ENCODE measurements at places on chromosomes 2 and 18.

GRCh38 chr2:199446996-199447576 is 10.7 kb downstream of the SATB2 start:
- no peak for DNase-seq

DNA sequence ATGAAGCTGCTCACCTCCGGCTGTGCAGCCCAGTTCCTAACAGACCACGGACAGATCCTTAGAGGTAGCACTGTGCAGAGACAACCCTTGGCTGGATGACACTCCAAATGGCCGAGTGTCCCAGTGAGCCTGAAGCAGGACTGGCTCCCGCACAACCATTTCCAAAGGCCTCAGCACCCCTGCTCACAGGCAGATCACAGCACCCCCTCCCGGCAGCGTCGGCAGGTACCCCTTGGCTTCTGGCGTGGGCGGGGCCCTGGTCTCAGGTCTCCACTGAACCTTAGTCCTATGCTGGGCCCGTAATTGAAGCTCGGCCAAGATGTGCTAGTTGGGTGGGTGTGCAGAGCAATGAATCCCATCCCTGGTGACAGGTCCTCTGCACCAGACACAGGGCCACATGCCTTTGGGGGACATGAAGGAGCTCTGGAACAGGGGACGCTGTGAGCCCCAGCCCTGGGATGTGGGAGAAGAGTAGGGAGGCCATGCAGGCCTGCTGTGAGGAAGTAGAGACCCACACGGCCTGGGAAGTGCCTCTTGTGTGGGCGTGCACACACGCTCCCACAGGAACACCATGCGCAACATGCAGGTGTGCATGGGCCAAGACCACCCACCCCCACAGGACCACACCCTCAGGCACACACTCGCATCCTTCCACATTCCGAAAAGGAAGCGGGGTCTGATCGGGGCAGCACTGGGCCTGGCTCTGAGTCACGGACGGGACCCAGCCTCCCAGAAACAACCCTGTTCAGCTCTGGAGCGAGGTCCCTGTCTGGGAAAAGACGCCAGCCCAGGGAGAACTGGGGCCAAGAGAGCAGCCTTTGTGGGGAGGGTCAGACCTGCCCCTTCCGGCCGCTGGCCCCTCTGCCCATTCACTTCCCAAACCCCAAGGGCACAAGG is 2.8 kb downstream of the DUSP2 start:
- no peak for DNase-seq

- DNase-seq: no peak
Measured at GRCh38 chr18:75489493-75490190, 62.1 kb upstream of the SMIM21 start.

- no peak for DNase-seq
Measured at GRCh38 chr2:231392431-231393148, 2.9 kb upstream of the B3GNT7 start.

DNA sequence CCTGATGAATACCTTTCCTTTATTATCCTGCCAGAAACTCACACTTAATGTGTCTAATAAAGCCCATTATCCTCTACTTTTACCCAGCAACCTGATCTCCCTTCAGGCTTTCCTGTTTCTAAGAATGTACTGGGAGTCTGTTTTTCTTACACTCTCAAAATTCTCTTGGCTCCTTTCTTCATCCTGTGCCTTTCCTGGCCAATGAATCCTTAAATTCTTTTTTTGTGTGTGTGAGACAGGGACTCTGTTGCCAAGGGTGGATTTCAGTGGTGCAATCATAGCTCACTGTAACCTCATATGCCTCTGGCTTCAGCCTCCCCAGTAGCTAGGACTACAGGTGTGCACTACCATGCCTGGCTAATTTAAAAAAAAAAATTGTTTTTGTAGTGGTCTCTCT is 72.7 kb downstream of the MAP2 start:
- no peak for DNase-seq

DNA sequence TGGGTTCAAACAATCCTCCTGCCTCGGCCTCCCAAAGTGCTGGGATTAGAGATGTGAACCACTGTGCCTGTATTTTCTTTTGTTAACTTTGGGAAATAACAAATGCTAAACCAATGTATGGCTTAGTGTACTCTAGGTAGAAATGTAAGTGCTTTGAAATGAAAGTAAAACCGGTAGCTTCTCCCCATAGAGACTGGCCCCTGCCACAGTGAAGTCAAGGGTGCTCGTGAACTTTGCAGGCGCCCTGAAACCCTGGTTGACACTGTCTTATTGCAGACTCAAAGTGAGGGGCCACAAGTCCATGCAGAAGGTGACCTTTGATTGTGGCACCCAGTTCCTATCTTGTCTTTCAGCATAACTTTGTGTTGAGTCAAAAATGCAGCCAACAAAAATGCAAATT is 24.2 kb upstream of the MTCL1 start:
- peak; percentile 12 for DNase-seq

GRCh38 chr2:74979844-74980243 is 21.4 kb downstream of the POLE4 start:
- no peak for DNase-seq

- no peak for DNase-seq
Measured at GRCh38 chr2:23381084-23381483, 3.9 kb upstream of the KLHL29 start.

DNA sequence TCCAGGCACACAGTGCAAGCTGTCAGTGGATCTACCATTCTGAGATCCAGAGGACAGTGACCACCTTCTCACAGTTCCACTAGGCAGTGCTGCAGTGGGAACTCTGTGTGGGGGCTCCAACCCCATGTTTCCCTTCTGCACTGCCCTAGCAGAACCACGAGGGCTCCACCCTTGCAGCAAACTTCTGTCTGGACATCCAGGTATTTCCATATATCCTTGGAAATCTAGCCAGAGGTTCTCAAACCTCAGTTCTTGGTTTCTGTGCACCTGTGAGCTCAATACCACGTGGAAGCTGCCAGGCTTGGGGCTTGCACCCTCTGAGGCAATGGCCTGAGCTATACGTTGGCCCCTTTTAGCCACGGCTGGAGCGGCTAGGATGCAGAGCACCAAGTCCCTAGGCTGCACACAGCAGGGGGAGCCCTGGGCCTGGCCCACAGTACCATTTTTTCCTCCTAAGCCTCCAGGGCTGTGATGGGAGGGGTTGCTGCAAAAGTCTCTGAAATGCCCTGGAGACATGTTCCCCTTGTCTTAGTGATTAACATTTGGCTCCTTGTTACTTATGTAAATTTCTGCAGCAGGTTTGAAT is 77.5 kb downstream of the MAP4K3 start:
- DNase-seq: no peak

DNA sequence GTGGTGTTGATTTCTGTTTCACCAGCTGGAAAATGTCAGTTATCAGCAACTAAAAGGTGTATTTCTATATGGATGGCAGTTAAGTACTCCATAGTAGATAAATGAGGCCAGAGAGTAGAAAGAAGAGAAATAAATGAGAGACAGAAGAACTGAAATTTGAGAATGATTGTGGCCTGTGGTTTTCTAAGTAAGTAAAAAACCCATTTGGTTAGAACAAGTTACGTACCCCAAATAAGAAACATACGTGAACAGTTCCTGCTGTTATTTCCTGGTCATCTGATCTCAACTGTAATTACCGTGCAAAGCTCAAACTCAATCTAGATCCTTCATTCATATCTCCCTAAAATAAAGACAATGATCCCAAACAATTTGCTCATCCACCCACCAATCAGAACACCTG is 181.3 kb downstream of the PID1 start:
- DNase-seq: no peak

DNA sequence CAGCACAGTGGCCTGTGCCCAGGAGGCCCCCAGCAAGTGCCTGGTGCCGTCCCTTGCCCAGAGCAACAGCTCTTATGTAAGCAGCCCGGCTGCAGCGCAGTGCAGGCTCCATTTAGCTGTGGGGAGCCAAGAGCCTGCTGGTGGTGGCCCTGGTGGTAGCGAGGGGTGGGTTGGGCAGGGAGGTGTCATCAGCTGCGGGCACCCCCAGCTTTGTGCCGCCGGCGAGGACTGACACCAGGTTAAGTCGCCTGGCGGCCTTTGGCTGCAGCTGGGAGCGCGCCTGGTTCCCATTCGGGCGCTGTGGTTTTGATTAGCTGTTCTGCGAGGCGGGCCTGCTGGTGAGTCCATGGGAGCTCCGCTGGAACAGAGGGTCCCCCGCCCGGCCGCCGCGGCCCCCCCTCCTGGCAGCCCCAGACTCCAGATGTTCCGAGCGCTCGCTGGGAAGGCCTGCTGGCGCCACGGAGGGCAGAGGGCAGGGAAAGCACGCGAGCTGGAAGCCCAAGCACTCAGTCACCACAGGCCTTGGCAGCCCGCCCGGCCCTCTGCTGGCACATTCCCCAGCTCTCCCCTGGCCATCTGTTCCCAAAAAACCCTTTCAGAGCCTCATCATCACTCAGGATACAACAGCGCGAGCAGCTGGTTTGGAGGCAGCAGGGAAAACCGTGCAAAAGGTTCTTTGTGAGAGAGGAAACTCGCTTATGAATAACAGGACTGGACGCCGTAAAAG is 18.4 kb downstream of the ATOH8 start:
- DNase-seq: peak; percentile 92

All from colonic mucosa (tissue), 4 donors.